Activated gamma-delta T cell (primary cell): ENCODE measurements at places on chromosomes 3 and 15.

- DNase-seq, result no peak
Observed at GRCh38 chr3:32681811-32682210, 3.2 kb upstream of the CNOT10 start.

GRCh38 chr3:174270841-174271240, 588.3 kb upstream of the NAALADL2 start:
- DNase-seq, result no peak

GRCh38 chr3:79040701-79041100, 727.1 kb downstream of the ROBO1 start:
- DNase-seq, result no peak

GRCh38 chr3:31724116-31724515, 191.4 kb downstream of the STT3B start:
- no peak for DNase-seq

GRCh38 chr3:57009367-57009766, 51.1 kb upstream of the SPATA12 start:
- DNase-seq, result no peak

DNA sequence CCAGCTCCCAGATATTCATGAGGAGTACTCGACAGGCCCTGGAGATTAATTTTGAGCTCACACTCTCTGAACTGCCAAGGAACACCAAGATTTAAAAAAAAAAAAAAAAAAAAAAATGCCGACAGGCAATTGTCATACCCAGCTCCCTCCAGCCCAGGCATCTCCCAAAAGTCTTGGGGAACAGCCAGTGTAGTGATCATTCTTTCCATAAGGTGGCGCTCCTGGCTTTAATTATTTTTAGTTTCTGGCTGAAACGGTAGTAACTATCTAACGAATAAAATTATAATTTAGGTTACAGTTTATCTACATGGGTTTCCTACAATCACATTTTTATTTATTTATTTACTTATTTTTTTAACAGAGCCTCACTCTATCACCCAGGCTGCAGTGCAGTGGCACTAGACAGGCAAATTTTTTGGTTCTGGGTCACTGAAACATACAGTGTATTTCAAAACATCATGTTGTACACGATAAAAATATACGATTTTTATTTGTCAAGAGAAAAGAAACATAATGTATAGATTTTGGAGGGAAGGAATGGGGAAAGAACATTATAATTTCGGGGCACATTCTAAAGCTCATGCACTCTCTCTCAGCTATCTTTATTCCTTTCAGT, 157.3 kb downstream of the ADAMTS9 start:
- DNase-seq, result no peak
